ENCODE measurements at places on chromosomes 5 and 9.

DNA sequence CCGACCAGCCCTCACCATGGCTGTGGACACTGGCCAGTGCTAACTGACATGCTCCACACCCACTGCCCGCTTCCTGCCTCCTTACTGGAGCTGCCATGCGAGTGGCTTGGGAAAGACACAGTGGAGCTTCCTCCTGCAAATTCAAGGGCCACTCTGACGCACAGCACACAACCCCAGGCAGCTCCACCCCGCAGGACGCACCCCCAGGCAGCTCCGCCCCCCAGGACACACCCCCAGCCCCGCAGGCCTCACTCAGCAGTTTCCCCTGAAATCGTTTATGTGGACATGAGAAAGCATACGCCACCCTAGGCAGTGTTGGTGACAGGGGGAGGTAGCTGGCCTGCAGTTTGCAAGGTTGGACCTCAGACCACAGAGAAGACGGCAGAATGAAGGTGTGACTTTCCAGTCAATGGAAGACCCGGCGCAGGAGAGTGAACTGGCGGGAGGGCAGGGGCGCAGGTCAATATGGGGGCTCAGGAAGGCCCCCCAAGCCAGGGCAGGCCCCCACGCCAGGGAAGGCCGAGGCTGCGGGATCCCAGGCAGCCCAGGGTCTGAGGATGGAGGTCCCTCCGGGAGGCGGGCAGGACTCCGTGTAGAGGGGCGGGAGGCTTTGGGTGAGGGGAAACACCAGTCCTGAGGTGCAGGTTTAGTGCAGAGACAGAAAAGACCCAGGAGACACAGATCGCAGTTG, 21.6 kb downstream of the LPCAT1 start:
- no peak for DNase-seq

DNA sequence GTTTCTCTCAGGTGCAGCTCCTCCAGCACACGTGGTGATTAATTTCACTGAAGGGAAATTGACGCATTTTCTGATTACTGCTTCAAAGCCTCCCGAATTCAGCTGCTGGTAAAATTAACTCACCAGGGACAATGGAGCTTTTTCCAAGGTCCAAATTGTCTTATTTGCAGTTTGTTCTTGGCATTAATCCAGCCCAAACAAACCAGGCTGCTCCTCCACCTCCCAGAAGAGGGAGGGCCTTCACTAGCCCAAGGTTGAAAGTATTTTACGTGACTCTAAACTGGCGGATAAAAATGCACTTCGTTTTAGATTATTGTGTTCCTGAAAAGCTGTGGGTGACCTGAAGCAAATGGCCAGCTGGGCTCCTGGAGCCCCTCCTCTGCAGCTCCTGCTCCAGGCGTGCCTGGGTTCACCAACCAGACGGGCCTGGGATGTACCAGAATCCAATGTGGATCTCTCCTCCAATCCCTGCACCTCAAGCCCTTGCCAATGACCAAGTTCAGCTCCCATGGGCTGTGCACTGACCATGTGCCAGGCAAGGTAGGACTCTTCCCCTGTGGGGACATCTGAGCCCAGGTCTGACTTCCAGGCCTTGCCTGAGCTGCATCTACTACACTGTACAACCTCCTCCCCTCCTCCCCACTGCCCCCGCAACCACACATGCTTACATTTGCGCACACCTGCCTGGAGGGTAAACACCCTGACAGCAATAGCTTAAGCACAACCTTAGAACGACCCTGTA, 193.4 kb downstream of the CDK5RAP2 start:
- DNase-seq = peak; percentile 87

GRCh38 chr9:130872508-130872907, 24.1 kb downstream of the QRFP start:
- DNase-seq = no peak

DNA sequence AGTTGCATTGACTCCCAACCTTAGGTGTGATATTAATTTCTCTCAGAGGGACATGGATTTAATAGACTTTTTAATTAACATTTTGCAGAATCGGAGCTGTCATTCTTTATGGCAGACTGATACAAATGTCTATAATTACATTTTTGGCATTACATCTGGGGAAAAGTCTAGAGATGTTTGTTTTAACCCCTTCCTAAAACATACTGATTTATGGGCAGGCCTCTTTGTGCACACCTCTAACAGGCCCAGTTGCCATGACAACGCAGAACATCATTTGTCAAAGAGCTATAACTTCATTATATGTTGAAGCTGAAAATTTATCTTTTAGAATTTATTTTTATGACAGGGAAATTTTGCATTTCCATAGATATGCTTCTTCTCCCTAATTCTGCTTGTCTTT, 158.5 kb downstream of the NTRK2 start:
- DNase-seq = no peak

DNA sequence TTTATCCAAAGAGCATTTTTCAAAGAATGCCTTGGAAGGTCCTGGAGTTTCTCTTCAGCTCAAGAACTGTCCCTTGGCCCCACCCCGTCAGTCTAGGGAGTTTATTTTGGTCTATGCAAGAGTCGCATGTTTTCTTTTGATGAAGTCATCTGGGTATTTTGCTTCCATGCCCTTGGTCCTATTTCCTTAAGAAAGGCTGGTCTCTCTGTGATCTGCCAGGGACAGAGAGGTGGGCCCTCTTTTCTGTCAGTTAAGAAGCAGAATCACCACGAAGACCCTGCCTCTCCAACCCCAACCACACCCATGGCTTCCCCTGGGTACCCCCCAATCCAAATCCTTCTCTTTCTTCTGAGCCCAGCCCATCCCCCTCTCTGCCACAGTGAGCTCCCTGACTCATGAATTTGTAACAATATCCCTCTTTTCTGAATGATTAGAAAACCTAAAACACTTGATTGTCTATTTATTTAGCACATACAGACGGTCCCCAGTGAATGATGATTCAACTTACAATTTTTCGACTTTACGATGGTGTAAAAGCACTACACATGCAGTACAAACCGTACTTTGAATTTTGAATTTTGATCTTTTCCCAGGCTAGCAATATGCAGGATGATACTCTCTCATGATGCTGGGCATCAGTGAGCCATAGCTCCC, 163.5 kb upstream of the ADRA1B start:
- peak; percentile 34 for DNase-seq

GRCh38 chr5:57862471-57862911, 379.9 kb upstream of the ACTBL2 start:
- peak; percentile 27 for DNase-seq

DNA sequence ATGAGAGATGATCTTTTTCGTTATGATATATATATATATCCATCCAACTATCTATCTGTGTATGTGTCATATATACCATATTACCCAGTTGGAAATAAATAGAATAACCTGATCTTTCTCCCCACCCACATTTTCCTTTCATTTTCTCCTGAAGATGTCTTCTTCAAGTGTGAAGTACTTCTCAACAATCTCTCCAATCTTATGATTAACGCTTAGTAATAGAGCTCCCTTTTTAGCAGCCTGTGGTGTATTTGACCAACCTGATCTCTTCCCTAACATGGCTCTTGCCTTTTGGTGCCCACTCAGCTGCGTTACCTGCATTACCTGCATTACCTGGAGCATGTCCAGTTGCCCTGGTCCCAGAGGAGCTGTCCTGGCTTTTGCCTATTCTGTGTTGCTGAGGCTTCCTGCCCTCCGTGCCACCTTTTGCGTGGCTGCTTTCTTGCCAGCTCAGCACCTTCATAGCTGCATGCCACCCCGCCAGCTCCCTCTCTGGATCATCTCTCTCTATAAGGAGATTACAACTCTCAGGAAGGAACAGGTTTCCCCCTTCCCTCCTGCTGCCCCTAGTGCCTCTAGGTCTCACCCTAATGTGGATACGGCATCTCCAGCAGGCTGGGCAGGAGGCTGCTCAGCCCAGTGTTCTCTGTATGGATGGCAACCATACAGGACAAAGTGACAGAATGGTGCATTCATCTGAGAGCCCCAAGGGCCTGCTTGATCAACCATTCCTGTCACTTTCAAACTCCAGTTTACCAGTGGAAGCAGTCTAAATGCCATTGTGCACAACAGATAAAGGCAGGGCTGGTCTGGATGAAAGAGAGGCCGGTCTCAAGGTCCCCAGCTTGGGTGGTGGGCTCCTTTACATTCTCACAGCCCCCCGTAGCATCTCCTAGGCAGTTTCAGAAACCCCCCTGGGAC, 126.7 kb downstream of the GADD45G start:
- DNase-seq = no peak

DNA sequence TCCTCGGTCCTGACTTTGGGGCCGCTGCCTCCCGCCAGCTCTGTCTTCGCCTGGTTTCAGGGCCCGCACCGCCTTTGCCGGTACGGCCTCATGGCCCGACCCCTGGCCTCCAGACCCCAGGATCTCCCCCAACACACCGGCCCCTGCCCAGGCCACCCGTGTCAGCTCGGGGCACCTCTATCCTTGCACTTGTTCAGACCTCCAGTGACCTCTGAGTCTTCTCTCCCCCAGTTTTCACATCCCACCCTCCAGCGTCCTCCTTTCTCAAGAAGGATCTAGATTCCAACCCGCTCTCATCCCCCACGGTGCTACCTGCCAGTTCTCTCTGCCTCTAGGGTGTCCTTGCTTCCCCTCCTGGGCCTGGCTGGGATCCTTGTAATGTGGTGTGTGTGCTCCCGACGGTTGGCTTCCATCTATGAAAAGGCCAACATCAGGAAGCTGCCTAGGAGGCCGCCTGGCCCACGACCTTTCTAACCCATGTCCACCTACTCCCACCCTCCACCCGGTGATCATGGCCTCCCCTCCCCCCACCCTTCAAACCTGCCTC, 61.1 kb downstream of the SPATA31C2 start:
- peak; percentile 49 for DNase-seq

GRCh38 chr9:136851941-136852663, at the start of gene MAMDC4:
MAMDC4 (plus strand) TSS chr9:136852346; CDS start chr9:136852417, 71 bp downstream.
- no peak for DNase-seq

GRCh38 chr9:134983506-134984371, 66.0 kb upstream of the FCN1 start:
- no peak for DNase-seq

DNA sequence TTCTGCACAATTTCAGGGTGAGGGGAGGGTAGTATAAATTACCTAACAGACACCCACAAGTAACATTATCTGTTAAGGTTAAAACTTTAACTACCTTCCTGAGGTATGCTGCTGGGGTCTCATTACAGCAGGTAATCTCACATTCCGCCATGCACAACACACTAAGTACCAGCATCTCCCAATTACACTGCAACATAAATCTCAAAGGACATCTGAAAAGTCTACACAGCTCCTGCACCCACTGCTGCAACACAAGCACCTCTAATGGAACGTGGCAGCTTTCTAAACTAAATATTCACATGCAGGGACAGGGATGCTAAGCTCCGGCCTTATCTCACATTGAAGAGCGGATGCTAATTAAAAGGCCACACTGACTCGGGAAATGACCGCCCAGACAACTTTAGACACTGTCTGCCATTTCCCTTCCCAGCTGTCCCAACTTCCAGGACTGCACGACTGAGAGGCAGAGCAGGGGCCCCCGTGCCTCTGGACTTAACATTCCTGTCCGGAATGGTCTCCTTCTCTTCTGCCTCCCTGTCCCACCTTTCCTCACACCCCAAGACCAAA, 45.9 kb downstream of the PSMB7 start:
- no peak for DNase-seq

- no peak for DNase-seq
These were observed 291.2 kb downstream of the BRINP1 start for GRCh38 chr9:119078015-119078414.

DNA sequence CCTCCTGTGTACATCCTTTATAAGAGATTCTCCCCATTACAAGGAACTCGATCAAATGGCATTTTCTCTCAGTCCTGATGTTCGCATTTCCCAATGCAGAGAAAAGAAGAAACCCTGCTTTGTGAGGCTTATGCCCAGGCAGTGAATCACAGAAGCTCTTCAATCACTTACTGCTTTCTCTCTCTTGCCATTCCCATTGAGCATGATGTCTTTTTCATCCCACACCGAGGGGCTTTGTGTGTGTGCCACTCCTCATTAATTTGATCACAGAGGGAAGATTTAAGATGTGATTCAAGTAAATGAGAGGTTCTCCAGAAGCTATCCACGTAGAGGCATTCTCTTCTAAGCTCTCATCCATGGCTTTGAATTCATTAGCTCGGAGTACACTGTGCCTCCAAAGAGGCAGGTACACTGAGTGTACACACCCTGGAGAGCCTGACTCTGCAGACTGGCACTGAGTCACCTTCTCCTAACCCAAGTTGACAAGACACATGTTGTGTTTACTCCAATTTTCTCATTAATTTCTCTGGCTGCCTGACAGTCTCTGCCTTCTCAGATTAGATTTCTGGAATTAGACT, 45.4 kb downstream of the MFAP3 start:
- no peak for DNase-seq

DNA sequence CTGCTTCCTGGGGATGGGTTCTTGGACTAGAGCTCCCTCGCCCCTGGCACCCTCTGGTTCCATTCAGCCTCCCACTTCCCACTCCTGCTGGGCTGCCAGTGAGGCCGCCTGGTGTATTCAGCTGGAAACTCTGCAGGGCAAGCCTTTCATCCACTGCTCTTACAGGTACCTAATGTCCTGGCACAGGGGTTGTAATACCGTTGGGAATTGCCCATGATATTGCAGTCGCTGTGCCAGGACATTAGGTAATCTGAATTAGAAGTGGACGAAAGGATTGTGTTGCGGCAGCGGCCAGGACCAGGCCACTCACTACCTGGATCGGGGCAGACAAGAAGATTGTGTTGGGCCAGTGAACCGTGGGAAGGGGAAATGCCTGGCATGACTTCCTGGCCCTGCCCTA, 13.1 kb downstream of the TMOD1 start:
- no peak for DNase-seq

DNA sequence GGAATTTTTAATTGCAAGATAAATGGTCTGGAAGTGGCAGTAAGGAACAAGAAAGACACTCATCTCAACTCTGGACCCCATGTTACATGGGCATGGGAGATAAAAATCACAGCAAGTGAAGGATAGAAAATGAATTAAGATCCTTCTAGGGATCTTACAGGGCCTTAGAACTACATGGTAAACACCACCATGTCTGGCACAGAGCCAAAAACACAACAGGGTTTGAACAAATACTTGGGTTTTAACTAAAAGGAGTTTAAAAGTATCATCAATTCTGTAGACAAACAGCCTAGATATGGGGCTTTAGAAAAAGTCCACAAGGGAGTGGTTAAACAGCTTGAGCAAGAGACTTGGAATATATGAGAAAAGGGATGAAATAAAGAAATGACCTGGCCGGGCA, 366.4 kb downstream of the ARL15 start:
- no peak for DNase-seq

GRCh38 chr9:96660692-96661248, 5.7 kb upstream of the PRXL2C start:
- no peak for DNase-seq

DNA sequence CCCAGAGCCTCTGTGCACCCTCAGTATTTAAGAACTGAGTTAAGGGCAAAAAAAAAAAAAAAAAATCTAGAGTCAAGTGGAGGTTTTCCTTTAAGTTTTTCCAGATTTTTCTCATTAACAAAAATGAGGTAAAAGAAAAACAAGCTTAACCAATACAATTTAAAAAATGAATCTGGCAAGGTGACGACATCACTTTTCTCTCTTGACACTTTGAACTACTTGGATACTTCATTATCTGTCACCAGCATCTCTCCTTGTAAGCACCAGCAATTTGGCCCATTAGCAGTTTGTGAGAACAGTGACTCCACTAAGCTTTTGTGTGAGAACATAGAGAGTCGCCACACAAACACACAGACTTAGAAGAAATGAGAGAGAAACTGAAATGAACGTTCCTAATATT, 345.7 kb upstream of the SLC30A5 start:
- DNase-seq = no peak

Data from choroid plexus epithelial cell (primary cell).